Activated CD4-positive, alpha-beta memory T cell treated with anti-CD3 and anti-CD28 coated beads, Interleukin-2, amount 10 ng/mL, durations not matched to agents 7 days and 5 days (primary cell): ENCODE measurements at places on chromosomes 11 and 22.

DNA sequence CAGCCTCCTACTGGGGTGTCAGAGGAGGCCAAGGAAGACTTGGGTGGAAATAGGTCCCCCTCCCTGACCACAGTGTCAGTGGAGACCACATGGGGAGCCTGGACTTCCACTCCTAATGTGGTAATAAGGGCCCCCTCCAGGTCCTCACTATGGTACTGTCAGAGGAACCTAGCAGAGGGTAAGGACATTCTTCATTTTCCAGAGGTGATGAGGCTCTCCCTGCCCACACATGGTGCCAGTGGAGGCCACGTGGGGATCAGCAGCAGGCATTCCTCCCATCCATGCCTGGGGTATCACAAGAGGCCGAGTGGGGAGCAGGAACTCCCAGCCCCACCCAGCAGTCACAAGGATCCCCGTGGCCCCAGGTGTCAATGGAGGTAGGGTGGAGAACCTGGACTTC, 6.5 kb upstream of the CLDN5 start:
- DNase-seq, result no peak

DNA sequence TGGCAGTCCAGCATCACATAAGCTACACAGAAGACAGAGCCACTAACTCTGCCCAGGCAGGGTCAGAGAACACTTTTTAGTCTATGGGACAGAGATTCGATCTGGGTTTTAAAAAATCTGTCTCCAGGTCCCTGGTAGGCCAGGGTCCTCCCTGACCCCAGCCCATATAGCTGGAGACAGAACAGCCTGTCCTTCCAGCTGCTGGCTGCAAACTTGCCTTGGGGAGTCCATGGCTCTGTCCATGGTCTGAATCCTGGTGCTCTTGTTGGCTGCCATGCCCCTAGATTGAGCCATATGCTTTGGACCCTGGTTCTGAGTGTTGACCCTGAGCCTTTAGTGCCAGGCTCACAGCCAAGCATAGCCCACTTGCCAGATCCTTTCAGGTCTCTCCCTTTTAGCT, 13.3 kb upstream of the LIPT2 start:
- no peak for DNase-seq

GRCh38 chr11:17434108-17434507, 42.5 kb downstream of the ABCC8 start:
- DNase-seq, result no peak

DNA sequence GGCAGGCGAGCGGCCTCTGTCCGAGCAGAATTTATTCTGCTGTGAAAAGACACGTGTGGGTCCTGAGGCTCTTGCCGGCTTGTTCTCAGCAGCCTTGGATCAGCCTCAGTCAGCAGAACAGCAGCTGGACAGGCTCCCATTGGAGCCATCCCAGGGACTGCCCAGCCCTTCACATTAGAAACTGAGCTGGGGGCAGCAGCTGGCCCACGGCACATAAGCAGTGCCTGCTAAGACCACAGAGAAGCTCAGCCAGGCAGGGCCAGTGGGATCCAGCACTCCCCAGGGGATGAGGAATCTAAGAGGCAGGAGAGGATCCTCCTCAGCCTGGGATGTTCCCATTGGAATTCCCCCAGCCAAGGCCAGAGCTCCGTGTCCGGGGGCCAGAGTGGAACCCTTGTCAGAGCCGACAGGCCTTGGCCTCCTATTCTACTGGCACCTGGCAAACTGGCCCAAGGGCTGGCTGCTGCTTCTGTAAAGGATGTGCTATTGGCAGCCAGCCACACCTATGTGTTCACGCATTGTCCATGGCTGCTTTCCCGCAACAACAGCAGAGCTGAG, 18.2 kb downstream of the RTN4R start:
- no peak for DNase-seq

DNA sequence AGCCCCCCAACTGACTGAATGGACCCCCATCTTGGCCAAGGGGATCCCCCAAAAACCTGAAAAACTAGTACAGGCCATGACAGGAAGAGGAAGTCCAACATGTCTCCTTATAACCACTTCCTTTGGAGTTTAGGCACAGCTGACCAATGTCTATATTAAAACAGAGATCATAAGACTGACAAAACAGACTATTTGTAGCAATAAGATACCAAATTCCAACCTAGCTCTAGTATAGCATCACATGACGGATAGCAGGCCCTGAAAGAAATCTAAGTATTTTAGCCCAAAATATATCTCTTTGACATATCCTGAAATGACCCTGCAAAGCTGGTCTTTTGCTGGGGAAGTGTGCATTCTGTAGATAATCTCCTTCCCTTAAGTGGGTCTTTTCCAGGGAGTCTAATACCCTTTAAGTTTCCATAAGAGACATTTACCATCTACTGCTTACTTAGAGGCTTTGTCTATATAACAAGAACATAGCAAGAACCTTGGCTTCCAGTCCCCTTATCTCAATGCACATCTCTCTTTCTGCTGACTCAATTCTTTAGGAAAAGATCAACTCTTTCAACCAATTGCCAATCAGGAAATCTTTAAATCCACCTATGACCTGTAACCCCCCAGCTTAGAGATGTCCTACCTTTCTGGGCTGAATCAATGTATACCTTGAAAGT, 34.9 kb upstream of the ACER3 start:
- no peak for DNase-seq

GRCh38 chr11:13423372-13423771, 39.6 kb downstream of the BTBD10 start:
- DNase-seq, result no peak

GRCh38 chr22:40889116-40889515, 27.2 kb upstream of the DNAJB7 start:
- no peak for DNase-seq

DNA sequence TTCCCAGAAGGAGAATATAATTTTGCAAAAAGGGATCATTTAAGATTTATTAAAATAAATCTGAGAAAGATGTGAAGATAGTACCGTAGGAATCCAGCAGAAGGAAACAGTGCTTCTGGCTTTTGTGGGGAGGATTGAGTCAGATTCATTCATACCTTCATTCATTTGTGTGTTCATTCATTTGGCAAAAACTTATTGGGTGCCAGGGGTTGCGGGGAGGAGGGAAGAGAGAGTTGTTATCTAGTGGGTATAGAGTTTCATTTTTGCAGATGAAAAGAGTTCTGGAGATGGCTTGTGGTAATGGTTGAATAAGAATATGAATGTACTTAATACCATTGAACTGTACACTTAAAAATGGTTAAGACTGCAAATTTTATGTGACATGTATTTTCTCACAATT, 31.1 kb downstream of the BMAL1 start:
- no peak for DNase-seq

- DNase-seq, result no peak
Observed at GRCh38 chr22:44042249-44043218, 18.4 kb downstream of the PARVB start.

GRCh38 chr11:13328286-13328685, 50.7 kb downstream of the BMAL1 start:
- DNase-seq, result no peak

- DNase-seq, result no peak
Observed at GRCh38 chr11:87255589-87255988, 217.9 kb downstream of the TMEM135 start.

- no peak for DNase-seq
Observed at GRCh38 chr11:69958308-69958707, 119.8 kb upstream of the ANO1 start.

- DNase-seq, result no peak
Observed at GRCh38 chr11:76667271-76667818, 3.2 kb downstream of the LRRC32 start.

- DNase-seq, result no peak
Observed at GRCh38 chr11:78691215-78691614, 116.6 kb upstream of the NARS2 start.

GRCh38 chr11:67592880-67593564, 9.4 kb downstream of the GSTP1 start:
- no peak for DNase-seq

DNA sequence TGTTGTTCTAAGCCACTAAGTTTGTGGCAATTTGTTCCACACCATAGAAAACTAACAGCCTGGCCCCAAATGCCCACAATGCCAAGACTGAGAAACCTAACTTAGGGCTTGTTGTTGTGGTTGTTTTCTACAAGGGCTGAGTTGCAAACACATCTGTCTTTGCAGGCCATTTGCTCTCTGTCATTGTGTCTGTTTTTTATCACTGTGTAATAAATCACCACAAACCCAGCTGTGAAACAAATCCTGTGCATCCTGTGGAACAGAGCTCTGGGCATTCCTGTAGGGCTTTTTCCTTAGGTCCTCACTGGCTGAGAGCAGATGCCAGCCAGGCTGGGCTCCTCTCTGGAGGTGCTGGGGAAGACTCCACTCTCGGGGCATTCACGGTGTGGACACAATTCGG, 15.7 kb upstream of the SYT8 start:
- no peak for DNase-seq

- DNase-seq, result no peak
Observed at GRCh38 chr11:47466701-47467250, 17.8 kb upstream of the RAPSN start.

DNA sequence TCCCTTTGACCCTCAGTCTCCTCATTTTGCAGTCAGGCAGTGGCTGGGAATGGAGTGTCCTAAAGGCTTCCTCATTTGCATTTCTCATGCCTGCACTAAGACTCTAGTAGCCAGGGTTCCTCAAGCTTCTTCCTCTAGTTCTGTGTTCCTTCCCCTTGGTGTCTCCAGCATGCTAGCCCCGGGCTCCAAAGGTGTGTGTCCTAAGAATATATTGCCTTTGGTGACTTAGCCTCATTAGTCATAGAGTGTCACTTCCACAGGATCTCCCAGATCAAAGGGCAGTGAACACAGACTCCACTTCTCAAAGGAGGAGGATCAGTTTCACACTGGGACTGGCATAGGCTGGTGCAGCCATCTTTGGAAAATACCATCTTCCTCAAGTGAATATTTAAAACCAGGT, 21.4 kb upstream of the ACER3 start:
- no peak for DNase-seq

DNA sequence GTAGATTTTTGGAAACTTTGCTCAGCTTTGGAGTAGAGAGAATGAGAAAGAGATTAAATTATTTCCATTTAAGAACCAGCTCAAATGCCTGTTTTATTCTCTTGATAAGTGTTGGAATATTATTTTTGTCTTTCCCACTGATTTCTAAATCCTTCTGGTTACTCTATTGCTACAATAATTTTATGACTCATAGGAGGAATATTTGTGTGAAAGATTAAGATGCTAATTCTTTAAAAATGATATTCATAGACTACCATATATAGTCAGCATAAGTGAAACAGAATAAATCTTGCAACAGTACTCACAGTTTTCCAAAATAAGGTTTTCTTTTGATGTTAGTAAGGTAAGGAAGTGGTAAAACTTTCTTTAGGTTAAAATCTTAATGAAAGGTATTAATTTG, 60.9 kb downstream of the YAP1 start:
- no peak for DNase-seq

- no peak for DNase-seq
Observed at GRCh38 chr22:35353318-35353717, 27.6 kb upstream of the HMOX1 start.

DNA sequence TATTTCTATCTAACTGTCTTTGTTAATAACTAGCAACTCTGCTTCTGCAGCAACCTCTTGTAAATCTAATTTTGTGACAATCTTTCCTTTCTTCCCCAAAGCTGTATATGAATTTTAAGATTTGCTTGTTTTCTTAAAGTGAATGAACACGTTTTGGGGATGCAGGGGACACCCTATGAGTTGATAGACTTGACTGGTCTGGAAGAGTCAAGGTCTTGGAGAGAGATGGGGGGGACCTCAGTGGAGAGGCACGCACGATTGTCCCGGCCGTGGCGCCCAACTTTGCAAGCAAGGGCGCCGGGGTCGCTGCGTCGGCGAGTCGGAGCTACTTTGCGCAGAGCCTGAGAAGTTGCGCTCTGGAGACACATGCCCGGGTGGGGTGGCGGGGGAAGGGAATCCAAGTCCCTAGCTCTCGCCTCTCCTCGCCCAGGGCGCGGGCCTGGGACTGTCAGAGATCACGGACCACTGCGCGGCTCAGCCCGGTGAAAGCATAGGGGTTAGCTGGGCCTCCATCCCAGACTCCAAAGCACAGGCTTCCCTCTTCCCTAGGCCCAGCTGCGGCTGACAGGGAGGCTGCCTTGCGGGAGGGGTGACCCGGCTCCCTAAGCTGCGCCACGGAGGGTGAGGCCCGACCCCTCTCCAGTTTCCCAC, 854 bp downstream of the ABCC8 start:
- DNase-seq, result no peak

DNA sequence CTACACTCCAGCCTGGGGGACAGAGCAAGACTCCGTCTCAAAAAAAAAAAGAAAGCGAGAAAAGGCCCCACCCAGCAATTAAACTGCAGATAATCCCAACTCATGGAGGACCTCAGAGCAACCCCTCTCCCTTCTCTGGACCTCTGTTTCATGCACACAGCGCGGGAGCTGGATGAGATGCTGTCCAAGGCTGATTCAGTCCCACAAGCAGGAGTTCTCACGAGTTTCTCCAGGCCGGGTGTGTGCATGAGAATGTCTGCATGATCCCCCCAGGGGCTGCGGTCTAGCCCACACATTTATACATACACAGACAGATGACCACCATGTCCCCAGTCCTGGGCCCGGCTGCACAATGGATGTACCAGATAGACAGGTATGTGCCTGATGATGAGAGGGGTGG, 19.4 kb downstream of the ELFN2 start:
- DNase-seq, result no peak

DNA sequence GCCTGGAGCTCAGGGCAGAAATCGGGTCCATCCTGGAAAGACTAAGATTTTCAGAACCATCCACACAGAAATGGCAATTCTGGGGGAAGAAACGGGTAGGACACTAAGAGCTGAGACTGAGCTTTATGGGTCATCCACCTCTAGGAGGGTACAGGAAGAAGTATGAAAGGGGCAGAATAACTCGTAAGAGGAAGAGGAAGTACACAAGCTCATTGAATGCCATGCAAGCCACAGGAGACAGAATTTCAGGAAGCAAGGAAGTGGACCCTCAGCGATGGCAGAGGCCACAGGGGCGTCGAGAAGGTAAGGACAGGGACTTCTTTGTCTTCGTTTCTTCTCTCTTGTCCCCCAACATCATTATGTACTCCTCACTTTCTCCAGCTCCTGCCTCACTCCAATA, 169.6 kb downstream of the MAML2 start:
- DNase-seq, result no peak

DNA sequence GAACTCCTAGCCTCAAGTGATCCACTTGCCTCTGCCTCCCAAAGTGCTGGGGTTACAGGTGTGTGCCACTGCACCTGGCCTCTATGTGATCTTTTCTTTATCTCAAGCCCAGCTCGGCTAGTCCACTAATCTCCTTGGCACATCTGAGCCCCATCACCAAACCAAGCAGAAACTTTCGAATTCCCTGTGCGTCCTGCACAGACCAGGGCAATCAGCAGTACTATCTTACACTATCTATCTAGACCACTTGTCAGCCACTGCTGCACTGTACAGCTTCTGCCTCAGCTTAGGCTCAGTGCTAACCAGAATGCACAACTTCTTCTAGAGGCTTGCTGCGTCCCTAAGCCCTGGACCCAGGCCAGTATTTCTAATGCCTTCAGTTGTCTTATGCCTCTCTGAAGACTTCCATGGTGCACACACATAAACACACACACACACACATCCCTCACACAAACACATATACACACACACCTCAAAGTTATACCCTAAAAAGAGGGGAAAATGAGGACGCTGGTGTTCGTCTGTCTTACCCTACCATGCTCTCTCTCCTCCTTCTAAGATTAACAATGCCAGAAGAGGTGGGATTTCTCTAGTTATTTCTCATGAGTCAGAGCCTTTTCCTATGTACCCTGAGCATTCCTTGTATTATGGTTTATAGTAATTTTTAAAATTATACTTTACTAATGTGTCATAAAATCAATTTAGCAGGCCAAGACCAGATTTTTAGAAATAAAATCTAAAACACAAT, 59.3 kb upstream of the FAM181B start:
- DNase-seq, result no peak
